ENCODE measurements at places on chromosomes 6 and 20.
A peak's percentile ranks its signal among the peaks of the same experiment; 100 is the strongest.

DNA sequence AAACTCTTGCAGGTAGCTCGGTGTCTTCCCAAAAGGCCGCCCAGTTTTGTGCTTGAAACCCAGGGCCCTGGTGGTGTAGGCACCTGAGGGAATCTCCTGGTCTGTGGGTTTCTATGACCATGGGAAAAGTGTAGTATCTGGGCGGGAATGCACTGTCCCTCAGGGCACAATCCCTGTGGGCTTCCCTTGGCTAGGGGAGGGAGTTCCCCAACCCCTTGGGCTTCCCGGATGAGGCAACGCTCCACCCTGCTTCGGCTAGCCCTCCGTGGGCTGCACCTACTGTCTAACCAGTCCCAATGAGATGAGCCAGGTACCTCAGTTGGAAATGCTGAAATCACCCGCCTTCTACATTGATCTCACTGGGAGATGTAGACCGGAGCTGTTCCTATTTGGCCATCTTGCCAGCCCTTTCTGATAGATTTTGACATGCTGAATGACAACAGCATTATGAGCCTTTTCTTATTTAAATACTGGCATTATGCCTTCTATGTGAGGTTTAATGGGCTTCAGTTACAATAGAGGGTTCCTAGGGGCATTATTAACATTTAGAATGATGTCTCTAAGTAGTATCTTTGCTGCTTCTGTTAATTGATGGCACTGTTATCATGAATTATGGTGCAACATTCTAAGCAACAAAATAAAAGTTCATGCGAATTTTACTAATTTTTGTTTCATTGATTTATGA, 133.7 kb upstream of the FLRT3 start:
- DNase-seq: no peak

GRCh38 chr6:39932386-39932910, 1.8 kb downstream of the MOCS1 start:
- no peak for DNase-seq

- peak; percentile 36 for DNase-seq
Measured at GRCh38 chr20:62123450-62124118, 1.3 kb downstream of the LSM14B start.

- no peak for DNase-seq
Measured at GRCh38 chr6:11527274-11527870, 10.2 kb upstream of the TMEM170B start.

DNA sequence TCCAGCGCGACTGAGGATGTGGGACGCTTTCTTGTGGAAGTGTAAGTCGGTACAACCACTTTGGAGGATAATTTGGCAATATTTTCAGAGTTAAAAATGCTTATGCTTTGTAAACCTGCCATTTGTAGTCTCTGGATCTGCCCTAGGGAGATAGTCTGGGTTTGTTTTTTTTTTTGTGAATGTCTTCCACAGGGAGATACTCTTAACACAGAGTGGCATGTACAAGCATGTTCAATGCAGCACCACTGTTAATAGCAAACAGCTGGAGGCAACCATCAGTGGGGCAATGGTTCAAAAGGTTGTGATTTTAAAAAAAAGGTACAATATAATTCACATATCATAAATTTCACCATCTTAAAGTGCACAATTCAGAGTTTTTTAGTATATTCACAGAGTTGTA, 22.4 kb downstream of the SLC9A8 start:
- no peak for DNase-seq

DNA sequence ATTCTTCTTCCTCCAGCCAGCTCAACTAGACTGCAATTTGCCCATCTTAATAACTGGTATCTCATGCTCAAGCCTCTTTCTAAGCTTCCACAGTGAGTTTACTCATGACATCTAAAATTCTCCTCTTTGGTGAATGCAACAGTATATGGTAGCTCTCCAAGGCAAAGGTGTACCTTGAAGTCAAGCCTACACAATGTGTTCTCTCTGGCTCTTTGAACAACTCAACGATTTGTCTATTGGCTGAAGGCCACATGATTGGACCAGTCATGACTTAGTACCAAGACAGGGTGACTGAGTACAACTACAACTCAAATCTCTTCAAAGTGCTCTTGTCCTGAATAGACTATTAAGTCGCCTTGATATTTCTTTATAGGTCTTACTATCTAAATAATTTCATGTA, 199.6 kb downstream of the PKHD1 start:
- no peak for DNase-seq

- DNase-seq: no peak
Measured at GRCh38 chr6:1027795-1028569, 283.9 kb upstream of the FOXQ1 start.

GRCh38 chr6:75882734-75883133, 133.7 kb downstream of the MYO6 start:
- DNase-seq: peak; percentile 75

- peak; percentile 21 for DNase-seq
Measured at GRCh38 chr6:12929678-12930077, 213.1 kb downstream of the PHACTR1 start.

DNA sequence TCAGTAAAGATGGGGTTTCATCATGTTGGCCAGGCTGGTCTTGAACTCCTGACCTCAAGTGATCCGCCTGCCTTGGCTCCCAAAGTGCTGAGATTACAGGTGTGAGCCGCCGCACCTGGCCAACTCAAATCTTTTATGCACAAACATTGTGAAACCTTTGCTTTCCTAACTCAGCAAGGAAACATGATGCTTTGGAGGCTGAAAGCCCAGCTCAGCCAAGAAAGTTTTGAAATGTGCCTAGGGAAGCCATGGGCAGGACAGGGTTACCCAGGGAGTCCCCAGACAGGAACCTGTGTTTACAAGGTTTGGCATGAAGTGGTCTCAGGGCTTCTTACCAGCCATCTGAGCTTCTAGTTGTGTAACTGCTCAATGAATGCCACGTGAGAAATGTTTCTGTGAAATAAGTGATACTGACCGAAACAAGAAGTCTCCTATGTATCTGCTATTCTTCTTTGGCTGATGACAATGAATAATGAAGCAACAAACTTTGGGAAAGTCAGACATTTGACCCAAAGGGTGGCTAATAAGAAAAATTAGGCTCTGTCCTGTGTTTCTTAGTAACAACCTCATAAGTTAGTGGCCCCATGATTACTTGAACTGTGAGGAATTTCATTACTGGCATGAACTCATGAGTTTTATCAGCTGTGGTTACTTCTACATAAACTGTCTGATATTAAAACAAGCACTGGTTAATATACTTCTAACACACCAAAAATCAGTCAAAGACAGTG, 163.5 kb downstream of the KIF6 start:
- DNase-seq: peak; percentile 26

GRCh38 chr6:159084493-159085091, 39.8 kb upstream of the TAGAP start:
- DNase-seq: no peak

GRCh38 chr6:30130887-30131862, 4.8 kb upstream of the TRIM40 start:
- peak; percentile 50 for DNase-seq

DNA sequence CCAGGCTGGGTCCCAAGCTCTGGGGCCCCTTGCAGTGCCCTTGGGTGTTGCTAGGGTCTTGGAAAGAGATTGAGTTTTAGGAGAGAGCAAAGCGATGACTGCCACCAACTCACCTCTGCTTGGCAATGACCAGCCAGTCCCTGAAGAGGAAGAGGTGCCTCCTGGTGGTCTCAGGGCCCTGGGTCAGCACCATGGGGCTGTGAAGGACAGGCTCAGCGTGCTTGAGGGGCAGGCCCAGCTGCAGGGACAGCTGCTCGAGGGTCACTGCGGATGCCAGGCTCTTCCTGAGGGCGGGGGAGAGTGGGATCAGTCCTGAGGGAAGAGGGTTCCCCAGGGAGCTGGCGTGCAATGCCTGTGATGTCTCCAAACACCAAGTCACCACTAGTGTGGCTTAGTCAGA, 50.8 kb upstream of the TAGAP start:
- DNase-seq: no peak

DNA sequence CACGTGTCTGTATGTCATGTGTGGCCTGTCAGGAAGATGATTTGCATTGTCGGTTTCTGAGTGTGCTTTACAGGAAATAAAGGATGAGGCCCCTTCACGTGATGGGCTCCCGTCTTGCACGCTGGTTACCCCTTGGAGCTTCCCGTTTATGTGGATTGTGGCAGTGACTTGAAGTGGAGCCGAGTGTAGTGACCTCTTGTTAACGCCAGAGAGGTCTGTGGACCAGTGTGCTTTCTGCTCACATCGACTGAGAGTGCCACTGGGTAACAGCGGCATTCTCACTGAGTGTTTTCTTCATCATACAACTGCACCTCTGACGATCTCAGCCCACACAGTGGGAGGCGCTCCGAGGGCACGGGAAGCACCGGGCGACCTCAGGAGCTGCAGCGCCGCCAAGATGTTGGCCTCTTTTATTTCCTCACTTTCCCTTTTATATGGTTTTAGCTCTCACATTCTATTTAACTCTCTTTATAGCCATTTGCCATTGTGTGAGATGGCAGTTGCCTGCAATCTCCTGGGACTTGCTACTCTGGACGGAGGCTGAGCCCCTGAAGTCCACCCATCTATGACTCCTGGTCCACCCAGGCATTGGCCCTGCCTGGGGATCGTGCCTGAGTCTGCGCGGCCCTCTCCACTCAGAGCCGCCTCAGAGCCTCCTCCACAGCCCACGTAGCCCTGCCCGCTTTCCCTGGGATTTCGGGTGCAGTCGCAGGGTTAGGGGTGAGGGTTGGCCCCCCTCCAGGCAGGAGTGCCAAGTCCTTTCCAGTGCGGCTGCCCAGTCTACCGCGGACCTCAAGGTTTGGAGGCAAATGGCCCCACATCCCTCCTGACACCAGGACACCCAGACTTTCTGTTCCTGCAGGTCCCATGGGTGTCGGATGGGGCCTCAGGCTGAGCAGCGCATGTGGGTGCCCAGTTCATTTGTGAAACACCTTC, 238.9 kb downstream of the ERMARD start:
- DNase-seq: no peak

- no peak for DNase-seq
Measured at GRCh38 chr6:57421503-57421902, 104.1 kb downstream of the PRIM2 start.

DNA sequence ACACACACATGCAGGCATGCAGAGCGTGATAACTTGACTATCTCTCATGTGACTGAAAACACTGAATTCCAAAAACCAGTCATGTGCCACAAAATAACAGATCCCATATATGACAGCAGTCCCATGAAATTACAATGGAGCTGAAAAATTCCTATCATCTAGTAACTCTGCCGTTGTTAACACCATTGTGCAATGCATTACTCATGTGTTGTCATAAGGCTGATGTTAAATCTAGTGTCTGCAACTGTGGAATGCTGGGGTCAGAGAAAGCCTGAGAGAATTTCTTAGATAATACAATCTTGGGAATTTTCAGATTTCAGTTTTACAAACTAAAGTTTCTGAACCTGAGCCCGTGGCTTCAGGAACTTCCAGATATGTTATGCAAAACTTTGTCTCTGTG, 70.2 kb downstream of the LYRM4 start:
- DNase-seq: peak; percentile 93

DNA sequence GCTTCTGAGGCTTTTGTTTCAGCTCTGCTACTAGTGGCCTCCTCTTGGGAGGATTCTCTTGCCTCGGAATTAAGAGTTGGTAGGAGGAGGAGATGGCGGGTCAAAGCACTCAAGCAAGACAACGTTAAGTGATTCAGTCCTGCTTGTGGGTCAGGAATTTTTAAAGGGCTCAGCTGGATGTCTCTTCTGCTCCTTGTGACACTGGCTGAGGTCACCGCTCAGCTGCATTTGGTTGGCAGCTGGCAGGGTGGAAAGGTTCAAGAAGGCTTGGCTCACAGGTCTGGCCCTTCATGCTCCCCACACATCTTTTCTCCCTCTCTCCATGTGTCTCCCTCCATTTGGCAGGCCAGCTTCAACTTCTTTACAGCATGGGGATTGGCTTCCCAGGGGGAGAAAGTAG, 641.4 kb downstream of the KIF16B start:
- DNase-seq: no peak

GRCh38 chr20:58526411-58526810, 11.2 kb upstream of the APCDD1L start:
- DNase-seq: no peak

- DNase-seq: no peak
Measured at GRCh38 chr6:35633579-35634089, 55.1 kb downstream of the FKBP5 start.

GRCh38 chr6:4178737-4179333, 43.5 kb upstream of the ECI2 start:
- no peak for DNase-seq

Data from kidney glomerular epithelial cell (primary cell).